ENCODE measurements at places on chromosomes 16 and 17.

DNA sequence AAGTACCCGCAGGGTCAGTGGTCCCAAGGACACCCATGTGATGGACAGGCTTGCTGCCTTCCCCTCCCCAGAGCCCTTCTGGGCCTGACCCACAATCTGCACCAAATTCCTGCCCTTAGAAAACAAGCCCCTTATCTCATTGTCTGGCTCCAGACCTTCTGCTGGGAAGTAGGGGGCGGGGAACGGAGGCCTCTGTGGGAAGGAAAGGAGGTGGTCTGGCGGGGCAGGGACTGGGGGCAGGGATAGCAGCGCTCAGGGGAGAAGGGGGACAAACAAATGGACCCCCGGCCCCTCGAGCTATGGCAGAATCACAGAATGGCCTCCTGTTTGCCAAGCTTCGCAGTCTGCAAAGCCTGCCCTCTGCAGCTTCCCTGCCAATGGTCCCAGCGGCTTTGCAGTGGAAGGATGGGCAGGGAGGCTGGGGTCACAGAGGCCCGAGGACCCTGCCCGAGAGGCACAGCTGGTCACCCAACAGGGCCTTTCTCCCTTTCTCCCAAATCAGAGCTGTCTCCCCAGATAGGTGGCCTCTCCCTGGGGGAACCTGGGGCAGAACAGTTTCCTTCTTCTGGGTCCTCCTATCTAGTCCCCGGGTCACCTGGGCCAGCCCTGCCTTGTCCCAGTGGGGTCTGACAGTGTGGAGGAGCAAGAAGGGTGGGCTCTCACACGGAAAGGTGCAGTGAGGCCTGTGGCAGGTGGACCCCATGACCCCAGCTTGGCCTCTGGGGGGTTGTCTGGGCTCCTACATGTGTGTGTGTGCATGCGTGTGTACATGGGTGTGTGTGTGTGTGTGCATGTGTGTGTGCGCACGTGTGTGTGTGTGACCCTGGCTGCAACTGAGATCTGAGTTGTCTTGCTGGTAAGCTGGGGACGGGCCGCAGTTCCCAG lies 25.5 kb downstream of the TMEM235 start:
- no peak for DNase-seq

- no peak for DNase-seq
These were observed 255.3 kb upstream of the CDH11 start for GRCh38 chr16:65377195-65377594.

DNA sequence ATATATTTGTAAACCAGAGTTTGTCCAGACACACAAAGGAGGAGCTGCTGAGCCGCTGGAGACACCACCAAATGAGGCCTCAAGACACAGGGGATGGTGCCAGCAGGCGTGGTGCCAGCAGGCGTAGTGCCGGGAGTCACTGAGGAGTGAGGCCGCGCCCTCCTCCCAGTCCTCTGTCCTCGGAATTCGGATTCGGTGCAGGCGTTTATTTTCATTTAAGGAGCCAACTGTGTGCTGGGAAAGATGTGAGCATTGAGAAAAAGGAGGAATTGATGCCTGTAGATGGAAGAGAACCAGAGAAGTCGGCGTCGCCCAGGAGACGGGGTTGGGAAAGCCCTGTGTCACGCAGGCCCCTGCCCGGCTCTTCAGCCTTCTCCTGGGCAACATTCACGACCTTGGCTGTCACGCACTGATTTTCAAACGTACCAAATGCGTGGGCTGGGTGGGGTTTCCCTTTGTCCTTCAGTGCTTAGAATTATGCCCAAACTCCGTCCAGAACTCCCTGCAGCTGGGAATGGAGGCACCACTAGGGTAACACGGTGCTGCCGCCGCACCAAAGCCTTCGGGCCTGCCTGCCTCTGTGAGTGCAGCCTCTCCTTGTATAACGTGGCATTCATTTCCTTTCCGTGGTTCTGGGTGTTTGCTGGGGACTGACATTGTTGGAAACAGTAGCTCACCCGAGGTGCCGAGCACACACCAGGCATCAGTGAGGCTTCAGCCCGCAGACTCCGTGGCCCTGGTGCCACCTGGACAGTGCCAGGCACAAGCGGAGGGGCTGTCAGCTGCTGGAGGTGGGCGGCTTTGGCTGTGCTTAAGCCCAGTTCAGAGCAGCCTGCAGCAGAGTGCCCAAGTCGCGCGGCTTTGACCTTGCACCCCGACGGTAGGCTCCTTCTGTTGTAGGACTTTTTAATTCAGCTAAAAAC lies 49.0 kb upstream of the CHMP6 start:
- DNase-seq = no peak

DNA sequence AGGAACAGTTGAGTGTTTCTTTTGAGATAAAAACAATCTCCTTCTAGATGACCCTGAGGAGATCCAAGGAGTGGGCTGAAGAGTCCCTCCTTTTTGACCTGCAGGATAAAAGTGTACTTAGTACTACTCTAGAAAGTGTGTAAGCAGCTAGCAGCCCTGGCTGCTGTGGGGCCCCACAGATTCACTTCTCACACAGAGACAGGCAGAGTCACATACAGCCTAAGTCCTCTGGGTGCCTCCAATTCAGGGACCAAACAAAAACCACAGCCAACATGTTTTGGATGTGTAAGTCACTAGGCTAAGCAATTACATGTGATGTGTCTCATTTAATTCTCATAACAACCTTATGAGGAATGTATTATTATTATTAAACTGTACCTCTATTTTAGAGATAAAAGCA lies 97.1 kb downstream of the TMEM100 start:
- no peak for DNase-seq

DNA sequence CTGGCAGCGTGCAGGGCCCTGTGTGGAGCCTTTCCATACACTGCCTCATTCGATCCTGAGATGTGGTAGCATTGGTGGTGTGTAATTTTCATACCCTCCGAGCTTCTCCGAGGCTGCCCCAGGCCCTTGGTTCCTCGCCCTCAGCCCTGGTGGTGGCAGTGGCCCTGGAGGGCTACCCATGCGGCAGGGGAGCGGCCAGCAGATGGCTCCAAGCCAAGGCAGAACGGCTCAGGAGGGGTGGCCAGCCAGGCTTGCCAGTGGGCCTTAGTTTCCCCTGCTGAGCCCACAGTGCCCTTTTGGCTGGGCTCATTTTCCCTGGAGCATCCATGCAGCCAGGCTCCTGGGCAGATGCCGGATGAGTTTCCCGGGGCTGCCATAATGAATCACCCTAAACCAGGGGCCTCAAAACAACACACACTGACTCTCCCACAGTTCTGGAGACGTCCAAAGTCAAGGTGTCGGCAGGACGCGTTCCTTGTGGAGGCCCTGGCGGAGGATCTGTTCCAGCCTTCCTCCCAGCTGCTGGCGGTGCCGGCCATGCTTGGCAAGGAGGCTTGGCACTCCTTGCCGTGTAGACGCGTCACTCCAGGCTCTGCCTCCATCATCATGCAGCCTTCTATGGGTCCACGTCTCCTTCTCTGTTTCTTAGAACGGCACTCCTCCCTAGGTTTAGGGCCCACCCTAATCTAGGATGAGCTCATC lies 158.8 kb upstream of the GSE1 start:
- DNase-seq = no peak

DNA sequence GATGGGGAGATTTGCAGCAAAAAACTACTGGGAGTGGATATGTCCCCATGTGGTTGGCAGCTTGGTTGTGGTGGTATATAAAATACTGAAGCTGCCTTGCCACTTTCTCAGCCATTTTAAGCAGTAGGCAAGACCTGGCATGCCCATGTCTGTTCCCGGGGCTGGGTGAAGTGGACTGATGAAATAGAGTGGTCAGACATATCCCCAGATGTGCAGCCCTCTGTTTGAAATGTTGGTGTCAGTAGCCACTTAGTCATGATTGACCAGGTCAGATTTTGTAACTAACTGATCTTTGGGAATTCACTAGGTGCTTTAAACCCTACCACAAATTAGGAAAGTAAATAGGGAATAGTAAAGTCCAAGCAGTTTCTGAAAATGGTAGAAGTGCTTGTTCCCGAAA lies 151.6 kb downstream of the PHKB start:
- no peak for DNase-seq

GRCh38 chr17:43645765-43646481 lies 15.8 kb downstream of the MEOX1 start:
- DNase-seq = no peak

DNA sequence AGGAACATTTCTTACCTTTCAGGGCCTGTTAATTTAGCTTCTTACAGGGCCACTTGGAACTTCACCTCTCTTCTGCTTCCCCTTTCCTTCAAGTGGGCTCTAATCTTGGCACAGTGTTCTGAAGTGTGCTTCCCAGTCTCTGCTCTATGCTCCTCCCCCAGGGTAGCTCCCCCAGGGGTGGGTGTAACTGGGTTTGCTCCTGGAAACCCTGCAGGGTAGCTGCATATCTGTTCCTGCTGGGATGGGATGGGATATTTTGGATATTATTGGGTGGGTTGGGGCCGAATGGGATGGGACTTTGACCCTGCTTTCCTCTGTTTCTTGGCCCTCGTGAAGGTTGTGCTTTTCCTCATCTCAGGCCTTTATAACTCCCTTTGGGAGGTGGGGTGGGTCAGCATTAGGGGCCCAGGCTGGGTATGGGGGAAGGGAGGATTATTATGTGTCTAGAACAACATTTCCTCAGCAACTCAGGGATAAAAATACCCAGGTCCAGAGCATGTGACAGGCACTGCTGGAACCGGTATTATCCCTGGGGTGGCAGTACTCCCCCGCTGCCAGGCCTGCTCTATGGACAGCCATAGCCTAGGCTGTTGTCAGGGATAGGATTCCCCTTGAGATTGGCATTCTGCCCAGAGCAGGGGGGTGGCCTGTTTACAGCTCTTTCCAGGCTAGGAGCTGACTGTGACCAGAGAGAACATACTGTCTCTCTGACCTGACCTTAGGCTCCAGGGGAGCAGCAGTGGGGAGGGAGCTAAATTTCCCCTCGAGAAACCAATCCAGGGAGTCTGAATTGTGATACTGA lies 5.0 kb downstream of the NFE2L1 start:
- peak; percentile 48 for DNase-seq

- DNase-seq = no peak
These were observed 83.8 kb upstream of the HNF1B start for GRCh38 chr17:37828651-37829124.

DNA sequence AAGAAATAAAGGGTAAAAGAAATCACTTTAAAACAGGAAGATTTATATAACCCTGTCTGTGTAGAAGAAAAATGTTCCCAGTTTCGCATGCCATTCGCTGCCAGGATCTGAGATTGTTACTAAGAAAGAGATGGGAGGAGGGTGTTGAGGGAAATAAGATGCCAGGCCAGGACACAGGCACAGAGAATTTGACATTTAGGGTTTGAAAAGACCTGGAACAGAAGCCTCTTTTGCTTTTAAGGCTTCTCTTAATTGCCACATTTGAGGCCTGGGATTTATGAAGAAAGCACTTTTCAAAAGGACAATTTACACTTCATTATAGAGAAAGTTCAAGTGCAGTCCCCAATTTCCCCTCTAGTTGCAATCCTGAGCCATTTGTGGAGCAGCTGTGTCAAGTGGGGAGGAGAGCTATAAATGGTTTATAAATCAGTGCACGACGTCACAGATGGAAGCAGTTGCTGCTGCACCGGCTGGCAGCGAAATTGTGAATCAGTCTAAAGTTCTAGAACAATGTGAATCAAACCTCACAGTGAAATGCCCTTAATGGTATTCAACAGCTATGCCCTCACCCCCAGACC lies 26.5 kb upstream of the C16orf87 start:
- peak; percentile 79 for DNase-seq

GRCh38 chr16:9357829-9358228 lies 266.4 kb downstream of the HAPSTR1 start:
- no peak for DNase-seq

- DNase-seq = no peak
These were observed 41.4 kb upstream of the NOL11 start for GRCh38 chr17:67676305-67676704.

DNA sequence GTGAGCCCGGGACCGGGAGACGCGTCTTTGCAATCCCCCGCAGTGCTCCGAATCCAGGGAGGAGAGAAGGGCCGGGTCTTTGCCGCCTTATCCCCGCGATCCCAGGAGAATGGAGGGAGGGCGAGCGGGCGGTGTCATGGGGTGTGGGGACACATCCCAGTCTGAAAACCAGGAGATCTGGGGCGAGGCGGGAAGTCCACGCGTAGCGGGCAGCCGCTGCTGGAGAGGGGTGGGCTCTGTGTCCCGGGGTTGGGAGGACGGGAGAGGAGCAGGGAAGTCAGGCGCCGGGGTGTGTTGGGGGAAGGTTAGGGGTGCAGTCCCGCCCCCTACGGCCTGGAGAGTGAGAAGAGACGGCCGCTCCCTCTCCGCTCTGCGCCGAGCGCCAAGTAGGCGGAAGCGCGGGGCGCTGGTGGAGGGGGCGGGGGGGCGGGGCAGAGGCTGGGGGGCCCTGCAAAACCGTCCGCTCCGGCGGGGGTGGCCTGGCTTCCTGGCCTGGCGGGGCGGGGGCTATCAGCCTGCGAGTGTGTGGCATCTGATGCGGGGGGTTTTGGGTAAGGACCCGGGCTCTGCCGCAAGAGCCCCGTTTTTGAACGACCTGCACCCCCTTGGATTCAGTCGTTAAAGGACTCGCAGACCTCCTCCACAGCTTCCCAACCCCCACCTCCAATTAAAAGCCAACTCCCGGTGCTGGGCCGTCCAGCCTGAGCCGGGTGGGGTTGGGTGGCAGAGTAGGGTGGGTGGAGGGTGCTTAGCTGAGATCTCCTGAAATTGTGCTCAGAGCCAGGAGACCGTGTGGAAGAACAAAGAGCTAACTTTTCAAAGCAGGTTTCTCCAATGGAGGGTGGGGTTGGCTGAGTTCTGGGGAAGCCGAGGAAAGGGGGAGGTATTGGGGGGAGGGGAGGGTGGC lies 654 bp downstream of the LASP1 start:
- no peak for DNase-seq

GRCh38 chr17:50044483-50044882 lies 11.4 kb upstream of the ITGA3 start:
- DNase-seq = no peak

- no peak for DNase-seq
These were observed 449 bp downstream of the CCL3L1 start for GRCh38 chr17:36196131-36196486.

DNA sequence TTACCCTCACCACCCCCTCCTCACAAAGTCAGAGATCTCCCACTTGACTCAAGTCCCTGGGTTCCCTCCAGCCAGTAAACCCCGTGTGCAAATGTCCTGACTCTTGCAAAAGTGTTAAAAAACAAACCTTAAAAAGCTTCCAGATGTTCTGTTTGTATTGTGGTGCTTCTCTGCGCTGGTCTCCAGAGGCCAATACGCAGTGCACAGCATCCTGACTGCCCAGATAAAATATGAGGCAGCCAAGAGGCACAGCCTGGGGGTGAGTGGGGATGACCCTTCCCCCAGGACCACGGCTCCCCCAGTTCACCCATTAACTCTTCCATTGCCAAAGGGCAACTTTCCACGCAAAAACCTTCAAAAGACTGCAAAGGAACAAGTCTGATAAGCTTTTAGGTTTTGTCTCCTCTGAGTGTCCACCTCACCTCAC lies 291.8 kb downstream of the SOX9 start:
- DNase-seq = no peak
